ENCODE measurements at places on chromosomes 1 and 21. TPM values are rescaled to one million over a fixed set of nuclear protein-coding genes. Genes with fewer than 3 reads are reported as not detected.

Gene PAX7
- not detected for total RNA-seq

Gene CDK18
- 4.1 TPM for total RNA-seq

Gene ZBTB21
- total RNA-seq = 28.0 TPM

Gene USF1
- 44.2 TPM for total RNA-seq

Gene PPM1J
- total RNA-seq = 1.0 TPM

Gene CDA
- total RNA-seq = not detected

Gene MRPL39
- total RNA-seq = 75.8 TPM

Gene AMY1C
- total RNA-seq = not detected

Gene APCS
- total RNA-seq = not detected

Gene OR6N1
- total RNA-seq = not detected

Gene NPHS2
- total RNA-seq = not detected

Gene ICOSLG
- 1.9 TPM for total RNA-seq

Gene NOS1AP
- 0.42 TPM for total RNA-seq

Gene ELF3
- total RNA-seq = 0.27 TPM

Gene MANEAL
- 0.69 TPM for total RNA-seq

Gene CSF1
- 12.0 TPM for total RNA-seq

Gene USH2A
- total RNA-seq = not detected

Gene PLEKHN1
- total RNA-seq = 0.52 TPM

Gene BNIPL
- 1.3 TPM for total RNA-seq

Gene E2F2
- total RNA-seq = 33.8 TPM

Gene GLUL
- total RNA-seq = 71.5 TPM

Gene BRDT
- total RNA-seq = not detected

Gene HAO2
- total RNA-seq = not detected

Gene OLFML2B
- total RNA-seq = 1.7 TPM

Gene OR2T11
- total RNA-seq = not detected

Gene CHRM3
- total RNA-seq = 0.02 TPM

Gene MAP3K7CL
- total RNA-seq = 6.3 TPM

Gene TPTE
- not detected for total RNA-seq

Gene ACOT11
- 1.1 TPM for total RNA-seq

Gene LAMB3
- total RNA-seq = 13.0 TPM

Measured in activated naive CD4-positive, alpha-beta T cell treated with anti-CD3 and anti-CD28 coated beads for 36 hours (primary cell).